Stimulated activated CD8-positive, alpha-beta memory T cell treated with anti-CD3 and anti-CD28 coated beads, Interleukin-4, amount 100 ng/mL, for 4 hours (primary cell): ENCODE measurements at places on chromosomes 3 and 15.

DNA sequence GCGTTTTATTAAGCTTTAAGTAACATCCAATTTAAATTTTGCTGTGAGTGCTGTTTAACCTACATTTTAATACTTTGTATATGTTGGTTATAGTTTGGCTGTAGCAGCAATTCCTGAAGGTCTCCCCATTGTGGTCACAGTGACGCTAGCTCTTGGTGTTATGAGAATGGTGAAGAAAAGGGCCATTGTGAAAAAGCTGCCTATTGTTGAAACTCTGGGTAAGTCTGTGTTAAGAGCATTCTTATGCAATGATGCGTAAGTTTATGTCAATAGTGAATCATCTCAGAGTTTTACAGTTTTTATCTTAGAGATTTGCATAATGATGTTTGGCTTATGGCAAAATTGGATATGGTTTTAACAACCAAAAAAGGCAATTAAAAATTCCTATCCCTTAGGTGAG, 62.7 kb downstream of the ASTE1 start:
- no peak for DNase-seq

DNA sequence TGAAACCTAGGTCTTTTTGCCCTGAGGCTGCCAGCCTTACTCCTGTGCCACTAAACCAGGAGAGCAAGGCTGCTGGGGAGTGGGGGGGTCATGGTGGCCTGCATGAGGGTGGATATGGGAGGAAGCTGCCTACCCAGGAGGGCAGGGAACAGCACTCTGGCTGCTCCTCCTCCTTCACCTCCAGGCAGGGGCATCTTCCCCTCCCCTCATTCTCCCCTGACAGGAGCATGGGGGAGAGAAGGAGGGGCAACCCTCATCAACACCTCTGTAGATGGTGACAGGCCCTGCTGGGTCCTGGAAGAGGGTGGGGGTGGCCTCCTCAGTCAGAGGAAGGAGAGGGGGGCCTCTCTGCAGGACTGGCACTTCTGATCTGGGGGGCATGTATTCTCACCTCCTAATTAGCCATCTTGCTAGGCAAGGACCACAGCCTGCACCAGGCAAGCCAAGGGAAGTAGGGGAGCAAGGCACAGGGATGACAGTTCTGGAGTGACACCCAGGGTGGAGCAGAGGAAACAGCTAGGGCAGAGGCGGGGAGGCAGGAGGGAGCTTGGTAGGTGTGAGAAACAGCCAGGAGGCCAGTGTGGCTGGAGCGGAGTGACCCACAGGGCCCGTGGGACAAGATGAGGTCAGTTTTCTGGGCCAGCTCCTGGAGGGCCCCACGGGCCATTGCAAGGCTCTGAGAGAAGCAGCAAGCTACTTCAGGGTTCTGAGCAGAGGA, 4.9 kb downstream of the CCDC33 start:
- no peak for DNase-seq

DNA sequence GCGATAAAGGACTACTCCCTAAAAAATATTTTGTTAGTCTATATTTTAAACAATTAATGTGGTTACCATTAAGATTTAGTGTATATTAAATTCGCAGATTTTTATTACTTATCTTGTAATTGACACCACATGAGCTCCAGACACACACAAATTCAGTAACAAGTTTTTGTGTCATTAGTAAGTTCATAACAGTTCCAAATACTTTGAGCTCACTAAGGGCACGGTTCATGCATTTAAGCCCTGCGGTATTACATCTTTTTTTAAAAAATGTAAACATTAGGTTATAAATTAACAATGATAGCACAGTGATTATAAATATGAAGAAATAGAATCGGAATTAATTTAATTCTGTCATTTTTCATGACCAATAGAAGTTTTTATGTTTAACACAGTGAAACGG, 317.3 kb downstream of the ZNF385D start:
- DNase-seq, result no peak

GRCh38 chr3:3799173-3800079, at the start of gene LRRN1:
Gene LRRN1, plus strand, starts transcription at chr3:3799431. Its CDS starts 45,211 bp downstream, at chr3:3844642.
- peak; percentile 35 for DNase-seq

DNA sequence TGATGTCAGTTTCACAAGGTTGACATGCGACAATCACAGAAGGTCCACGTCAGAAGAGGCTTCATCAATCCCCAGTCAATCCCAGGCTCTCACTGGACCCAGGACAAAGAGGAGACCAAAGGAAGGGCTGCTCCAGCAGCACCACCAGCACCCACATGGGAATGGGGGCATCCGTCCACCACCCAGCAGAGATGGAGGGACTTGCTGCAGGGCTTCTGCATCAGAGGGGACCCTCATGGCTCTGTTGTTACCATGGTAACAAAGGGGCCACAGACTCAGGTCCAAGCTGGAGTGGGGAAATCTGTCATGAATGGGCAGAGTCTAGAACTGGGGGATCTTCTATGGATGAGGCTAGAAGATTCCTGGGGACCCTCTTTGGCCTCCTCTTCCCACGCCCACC, 13.1 kb downstream of the PLA2G4F start:
- DNase-seq, result no peak

- no peak for DNase-seq
Measured at GRCh38 chr3:31958701-31959152, 22.3 kb downstream of the OSBPL10 start.

GRCh38 chr15:85778107-85778776, 16.5 kb downstream of the KLHL25 start:
- no peak for DNase-seq

- DNase-seq, result no peak
Measured at GRCh38 chr3:35800960-35801459, 161.7 kb downstream of the ARPP21 start.

DNA sequence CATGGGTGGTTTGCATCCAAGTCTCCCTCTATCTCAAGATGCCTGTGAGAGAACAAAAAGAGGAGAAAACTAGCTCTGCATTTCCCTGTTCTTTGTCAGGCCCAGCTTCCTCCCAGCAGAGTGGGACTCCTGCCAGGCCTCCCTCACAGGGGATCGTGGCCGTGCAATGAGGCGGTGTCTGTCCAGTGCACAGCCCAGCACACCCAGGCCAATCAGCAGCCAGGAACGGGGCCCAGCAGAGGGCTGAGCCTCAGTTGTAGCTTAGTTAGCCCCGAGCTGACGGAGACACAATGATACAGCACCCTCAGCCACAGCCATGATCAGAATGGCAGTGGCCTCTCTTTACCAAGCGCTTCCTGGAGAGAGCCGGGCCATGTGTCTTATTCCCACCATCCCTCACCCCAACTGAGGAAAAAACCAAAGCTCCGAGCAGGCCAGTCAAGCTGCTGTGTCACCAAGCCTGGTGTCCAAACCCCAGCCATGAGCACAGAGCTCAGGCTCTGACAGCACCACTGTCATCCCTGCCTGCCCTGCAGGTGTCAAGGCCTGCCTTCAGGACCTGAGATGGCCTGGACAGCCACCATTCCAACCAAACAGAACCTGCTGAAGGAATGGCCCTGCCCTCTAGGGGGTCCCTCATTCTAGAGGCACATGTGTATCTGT, 71.1 kb downstream of the DNAJB8 start:
- no peak for DNase-seq

- no peak for DNase-seq
Measured at GRCh38 chr3:133488785-133489367, 84.6 kb upstream of the CDV3 start.

- DNase-seq, result no peak
Measured at GRCh38 chr3:27479806-27480543, 4.2 kb downstream of the SLC4A7 start.

- no peak for DNase-seq
Measured at GRCh38 chr15:67134871-67135492, 69.6 kb downstream of the SMAD3 start.

DNA sequence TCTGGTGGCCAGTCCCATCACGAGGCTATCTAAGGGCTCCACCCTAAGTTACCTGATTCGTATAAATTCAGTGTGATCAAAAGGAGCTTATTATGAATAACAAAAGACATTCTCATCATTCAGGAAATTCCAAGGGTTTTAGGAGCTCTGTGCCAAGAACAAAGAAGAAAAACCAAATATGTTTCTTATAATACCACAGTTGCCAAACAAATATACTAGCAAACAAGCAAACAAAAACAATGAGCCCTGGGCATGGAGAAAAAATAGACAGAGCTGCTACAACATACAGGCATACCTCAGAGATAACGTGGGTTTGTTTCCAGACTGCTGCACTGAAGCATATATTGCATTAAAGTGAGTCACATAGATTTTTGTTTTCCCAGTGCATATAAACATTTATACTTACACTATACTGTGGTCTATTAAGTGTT, 20.2 kb upstream of the CFAP161 start:
- no peak for DNase-seq

DNA sequence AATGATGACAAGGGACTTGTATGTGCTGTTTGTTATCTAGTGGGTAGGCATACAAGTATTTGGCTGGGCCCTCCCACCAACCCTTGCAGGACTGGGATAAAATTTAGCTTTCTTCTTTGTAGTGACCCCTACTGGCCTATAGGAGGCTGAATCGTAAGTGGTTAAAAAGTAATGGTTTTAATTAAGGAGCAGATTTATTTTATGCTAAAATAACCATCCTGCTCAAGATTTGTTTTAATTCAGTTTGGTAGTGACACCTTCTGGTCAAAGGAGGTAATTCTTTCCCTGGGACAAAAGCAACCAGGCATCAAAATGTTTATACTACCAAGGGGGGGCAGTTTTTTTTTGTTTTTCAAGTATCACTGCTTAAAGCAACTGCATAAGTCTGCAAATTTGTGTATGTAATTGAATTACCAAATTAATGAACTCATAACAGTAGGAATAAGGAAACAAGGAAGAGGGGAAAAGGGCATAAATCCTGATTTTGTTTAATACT, 70.7 kb downstream of the TOP2B start:
- DNase-seq, result no peak

- no peak for DNase-seq
Measured at GRCh38 chr15:62618432-62618831, 424.1 kb upstream of the TPM1 start.

DNA sequence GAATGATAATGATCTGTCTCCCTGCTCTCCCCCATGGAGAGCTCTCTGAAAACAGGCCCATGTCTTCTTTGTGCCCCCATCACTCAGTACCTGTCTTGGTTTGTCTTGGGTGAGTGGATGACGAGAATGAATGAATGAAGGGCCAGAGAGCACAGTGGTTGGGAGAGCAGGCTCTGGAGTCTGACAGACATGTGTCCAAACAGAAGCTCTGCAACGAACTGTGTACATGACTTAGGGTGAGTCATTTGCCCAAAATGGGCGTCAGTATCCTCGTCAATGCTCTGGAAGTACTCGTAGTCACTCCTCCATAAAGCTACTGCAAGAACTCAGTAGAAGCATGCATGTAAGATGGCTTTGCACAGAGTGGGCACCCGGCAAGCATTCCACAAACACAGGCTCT, 170.2 kb upstream of the TLE3 start:
- DNase-seq, result no peak

DNA sequence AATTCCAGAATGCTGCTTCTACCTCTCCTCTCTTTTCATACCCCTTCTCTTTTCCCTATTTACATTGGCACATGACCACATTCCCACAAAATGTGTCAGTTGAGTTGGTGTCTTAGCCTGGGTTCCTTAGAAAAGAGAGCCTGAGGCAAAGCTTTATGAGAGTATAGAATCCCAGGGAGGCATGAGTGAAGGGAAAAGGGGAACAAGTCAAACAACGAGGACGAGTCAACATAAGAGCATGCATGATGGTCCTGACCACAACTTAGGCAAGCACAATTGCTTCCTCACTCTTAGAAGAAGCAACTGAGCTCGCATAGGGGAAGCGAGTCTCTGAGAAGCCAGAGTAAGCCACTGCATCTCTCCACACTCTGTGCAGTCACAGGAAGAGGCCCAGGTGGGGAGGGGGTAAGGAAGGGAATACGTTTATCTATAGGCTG, 15.4 kb upstream of the ZNF774 start:
- DNase-seq, result no peak

DNA sequence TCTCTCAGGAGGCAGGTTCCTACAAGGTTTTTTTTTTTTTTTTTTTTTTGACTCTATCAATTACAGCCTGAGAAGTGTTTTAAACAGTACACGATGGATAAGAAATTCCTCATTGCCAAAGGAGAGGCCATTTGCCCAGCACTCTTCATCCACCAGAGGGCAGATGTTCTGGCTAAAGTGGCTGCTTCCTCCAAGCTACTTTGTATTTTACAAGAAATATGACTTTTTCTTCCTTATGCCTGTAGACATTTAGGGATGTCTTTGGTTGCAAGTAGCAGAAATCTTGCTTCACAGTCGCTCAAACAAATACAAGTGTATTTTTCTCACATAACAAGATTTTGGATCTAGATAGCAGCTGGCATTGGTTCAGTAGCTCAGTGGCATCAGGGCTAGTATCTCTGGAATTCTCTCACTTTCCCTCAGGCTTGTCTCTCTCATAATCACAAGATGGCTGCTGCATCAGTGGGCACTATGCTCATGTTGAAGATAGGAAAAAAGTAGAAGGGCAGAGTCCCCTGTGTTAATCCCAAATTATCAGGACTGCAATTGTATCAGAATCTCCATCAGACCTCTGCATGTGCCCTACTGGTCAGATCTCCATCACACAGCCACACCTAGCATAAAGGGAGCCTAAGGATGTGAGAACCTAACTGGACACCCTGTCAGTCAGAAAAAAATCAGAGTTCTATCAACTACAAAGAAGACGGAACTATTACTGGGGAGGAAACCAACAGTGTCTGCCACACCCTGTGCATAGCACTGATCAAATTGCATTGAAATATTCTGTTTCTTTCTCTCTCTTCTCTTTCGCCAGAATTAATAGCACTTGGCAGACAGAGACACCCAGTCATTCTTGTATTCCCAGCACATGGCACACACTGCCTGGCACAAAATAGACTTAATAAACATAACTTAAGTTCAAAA, 138.9 kb upstream of the COL8A1 start:
- no peak for DNase-seq

DNA sequence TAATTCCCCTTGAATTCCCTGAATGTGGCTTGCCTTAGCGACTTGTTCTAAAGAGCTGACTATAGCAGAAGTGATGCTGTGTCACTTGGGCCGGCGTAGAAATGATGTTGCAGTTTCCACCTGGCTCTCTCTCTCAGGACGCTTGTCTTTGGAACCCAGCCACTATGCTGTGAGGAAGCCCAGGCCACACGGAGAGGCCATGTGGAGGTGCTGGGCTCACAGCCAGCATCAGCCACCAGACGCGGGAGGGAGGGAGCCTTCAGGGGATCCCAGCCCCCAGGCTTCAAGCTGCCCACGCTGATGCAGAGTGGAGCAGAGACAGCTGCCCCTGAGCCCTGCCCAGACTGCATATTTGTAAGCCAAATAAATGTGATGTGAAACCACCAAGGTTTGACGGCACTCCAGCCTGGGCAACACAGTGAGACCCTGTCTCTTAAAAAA, 18.6 kb downstream of the RNU5B-1 start:
- no peak for DNase-seq

DNA sequence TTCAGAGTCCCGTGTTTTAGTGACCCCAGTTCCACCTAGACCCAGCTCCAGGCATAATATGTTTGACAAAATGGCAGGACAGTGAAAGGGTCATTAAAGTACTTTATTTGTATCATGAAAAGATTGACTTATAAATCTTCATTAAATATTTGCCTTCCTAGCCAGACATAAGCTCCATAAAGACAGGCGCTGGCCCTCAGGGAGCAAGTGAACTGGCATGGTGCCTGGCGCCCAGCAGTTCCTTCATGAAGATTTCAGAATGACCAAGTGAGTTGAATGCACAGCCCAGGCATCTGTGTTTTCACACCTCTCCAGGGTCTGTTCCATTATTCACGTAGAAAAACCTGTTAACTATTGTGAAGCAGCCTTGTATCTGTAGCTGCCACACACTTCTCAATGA, 166.2 kb downstream of the GAP43 start:
- DNase-seq, result no peak

GRCh38 chr3:47782446-47783308, 984 bp upstream of the SMARCC1 start:
- no peak for DNase-seq

GRCh38 chr3:9503283-9503682, 50.3 kb downstream of the LHFPL4 start:
- peak; percentile 40 for DNase-seq

- DNase-seq, result no peak
Measured at GRCh38 chr3:25503898-25504301, 75.8 kb downstream of the RARB start.
